ENCODE measurements at places on chromosomes 7 and 10.

GRCh38 chr10:62696798-62697197 lies 107.7 kb upstream of the ADO start:
- DNase-seq = no peak

- DNase-seq = no peak
Measured at GRCh38 chr7:96169439-96169838, 152.5 kb downstream of the SLC25A13 start.

DNA sequence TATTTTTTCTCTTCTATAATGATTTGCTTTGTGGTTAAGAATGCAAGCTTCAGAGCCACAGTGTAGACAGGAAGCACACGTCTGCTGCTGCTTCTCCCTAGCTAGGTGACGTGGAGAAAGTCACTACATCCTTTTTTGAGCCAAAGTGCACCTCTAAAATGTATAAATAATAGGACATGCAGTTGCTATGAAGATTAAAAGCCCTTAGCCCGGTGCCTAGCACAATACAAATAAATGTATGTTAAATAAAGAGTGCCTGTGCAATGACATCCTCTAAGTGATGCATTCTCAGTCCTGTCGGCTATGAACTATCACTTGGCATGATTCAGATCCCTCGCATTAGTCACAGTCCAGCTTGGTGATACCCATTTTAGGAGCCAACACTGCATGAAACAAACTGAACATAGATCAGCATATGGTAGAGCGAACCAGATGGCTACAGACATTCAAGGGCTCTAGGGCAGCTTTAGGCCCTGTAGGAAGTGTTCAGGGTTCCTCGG lies 4.8 kb upstream of the TRDMT1 start:
- no peak for DNase-seq

GRCh38 chr10:3747984-3748383 lies 37.0 kb downstream of the KLF6 start:
- no peak for DNase-seq

DNA sequence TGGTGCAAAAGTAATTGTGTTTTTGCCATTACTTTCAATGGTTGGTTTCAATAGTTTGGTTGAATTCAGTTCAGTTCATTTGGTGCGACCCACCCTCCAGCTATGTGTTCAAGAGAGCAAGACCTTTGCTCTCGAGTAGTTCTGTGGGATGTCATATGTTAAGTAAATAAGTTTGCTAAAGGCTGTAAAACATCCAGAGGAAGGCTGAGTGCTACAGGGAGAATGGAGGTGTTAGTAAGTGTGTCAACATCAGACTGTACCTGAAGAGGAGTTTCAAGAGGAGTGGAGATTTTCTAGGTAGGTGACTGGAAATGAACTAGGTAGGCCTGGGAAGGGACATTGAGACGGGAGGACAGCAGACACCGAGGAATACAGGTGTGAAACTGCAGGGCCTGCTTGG lies 147.7 kb downstream of the SH2D4B start:
- DNase-seq = no peak

DNA sequence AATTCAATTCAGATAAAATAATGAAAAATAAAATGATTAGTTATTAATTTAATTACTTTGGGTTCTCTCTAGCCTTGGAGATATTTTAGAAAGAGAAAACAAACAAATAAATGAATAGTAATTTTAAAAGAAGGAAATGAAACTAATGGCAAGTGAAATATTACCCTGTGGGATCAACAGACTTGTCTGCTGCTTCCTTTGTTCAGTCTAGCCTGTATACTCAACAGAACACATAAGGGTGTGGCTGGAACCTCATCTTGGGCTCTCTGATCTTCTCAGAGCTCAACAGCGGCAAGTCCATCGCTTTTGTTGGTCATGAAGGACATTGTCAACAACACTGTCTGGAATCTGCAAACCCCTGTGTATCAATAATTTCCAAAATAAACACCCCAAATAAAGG lies 904.9 kb downstream of the IPMK start:
- no peak for DNase-seq

DNA sequence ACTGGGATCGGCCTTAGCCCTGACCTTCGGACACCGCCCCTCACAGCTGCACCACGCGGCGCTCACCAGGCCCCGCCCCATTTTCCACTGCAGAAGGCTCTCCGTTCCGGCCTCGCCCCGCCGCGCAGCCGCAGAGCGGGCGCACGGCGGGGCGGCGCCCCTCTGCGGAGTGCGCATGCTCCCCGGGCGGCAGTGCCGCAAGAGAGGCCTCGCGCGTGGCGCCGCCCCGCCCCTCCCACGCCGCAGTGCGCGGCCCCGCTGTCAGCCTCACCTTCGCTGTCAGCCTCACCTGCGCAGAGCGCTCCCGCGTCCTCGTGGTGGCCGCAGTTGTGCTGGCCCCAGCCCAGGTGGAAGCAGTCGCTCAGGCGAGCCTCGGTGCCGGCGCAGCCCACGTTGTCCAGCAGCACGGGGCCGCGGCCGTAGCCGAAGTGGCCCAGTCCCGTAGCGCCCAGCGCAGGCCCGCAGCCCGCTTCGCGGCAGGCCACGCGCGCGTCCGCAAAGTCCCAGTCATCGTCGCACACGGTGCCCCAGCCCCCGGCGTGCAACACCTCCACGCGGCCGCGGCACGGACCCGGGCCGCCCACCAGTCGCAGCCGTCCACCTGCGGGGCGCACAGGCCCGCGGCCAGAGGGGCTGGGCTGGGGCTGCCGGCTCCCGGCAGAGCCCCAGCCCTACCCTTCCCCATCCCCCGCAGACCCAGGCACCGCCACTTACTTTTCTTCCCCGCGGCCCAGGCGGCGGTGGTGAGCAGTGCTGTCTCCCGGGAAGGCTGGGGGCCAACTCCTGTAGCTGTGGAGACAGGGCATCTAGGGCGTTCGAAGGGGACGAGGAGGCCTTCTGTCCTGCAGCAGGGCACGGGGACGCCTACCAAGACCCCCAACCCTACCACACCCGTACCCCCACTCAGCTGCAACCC lies 16.1 kb downstream of the SSC4D start:
- no peak for DNase-seq
